ENCODE measurements at places on chromosomes 7 and 10.
A peak's percentile ranks its signal among the peaks of the same experiment; 100 is the strongest.

GRCh38 chr7:125636320-125636962 lies 706.8 kb upstream of the POT1 start:
- no peak for DNase-seq

DNA sequence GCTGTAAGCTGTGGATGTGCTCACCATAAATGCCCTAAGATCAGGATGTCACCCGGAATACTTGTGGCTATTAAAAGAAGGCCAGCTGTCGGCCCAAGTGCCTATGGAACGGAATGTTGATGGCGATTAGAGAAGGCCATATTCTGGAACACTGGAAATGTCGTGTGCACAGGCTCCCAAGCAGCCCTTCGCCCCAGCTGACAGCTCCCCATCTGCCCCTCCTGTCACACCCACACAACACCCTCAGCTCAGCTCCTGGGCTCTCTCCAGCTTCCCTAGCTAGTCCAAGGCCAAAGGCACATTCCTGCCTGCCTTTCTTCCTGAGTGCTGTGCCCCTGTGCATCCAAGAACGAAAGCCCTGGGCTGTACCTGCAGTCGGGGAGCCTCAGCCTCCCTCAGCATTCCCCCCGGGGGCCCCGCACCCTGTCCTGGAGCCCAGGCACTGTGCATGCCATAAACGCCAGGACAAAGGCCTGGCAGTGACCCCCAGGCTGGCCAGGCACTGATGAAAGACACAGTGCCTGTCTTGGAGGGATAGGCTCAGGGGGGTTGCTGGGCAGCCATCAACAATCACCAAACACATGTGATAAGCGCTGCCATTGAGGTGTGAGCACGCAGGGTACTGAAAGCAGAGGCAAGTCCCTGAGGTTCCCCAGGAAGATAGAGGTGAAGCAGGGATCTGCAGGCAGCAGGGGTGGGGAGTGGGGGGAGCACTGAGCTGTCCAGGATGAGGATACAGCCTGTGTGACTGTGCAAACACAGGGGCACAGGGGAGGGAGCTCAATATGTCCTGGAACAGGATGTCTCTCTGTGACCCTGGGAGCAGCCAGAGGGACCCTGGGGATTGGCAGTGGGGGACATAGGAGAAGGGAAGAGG lies 3.7 kb upstream of the LDB3 start:
- no peak for DNase-seq

GRCh38 chr7:18901351-18901750 lies 216.1 kb downstream of the TWIST1 start:
- no peak for DNase-seq

DNA sequence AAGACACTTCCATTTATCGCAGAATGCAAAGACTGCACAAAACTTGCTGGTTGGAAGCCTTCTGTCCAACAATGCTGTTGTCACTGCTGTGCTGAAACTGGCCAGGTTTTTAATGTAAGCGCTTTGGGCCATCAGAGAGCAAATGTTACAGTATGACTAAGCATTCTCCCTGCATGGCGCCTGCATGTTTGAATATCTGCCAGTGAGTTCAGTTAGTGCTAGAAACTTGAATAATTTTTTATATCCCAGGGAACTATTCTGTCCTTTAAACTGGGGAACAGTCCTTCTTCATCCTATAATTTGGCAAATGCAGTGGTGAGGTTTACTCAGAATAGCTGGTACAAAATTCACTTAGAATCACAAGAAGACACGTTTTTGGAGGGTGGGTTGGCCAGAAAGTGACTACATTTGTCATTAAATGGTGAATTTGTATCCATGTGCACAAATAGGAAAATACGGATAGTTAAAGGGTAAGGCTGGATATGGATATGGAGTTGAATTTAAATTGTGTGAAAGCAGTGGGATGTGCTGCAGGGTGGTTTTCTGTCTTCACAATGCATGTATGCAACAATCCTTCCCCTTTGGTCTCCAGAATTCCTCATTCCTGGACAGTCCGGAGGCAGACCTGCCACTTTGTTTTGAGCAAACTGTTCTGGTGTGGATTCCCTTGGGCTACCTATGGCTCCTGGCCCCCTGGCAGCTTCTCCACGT lies 1.7 kb downstream of the ABCC2 start:
- no peak for DNase-seq

DNA sequence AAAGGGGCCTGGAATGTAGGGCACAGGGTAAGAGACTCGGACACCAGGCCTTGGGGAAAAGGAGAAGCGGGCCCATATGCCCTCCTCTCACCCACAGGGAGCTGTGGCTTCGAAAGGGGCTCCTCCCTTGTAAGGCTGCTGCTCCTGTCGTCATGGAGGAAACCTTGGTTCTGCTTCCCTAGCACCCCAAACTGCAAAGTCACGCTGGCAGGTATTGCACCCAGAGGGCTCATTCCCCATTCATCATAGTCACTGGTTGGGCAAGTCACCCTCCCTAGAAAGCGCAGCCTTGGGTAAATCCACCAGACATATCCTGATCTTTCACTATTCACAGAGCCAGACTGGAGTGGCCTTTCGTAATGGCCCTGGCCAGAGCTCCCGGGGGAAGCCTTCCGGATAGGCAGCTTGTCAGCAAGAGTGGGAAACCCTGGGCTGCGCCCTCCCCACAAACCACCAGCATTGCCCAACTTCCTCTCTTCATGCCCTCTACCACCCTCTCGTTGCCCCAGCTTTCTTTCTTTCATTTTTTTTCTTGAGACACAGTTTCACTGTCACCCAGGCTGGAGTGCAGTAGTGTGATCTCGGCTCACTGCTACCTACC lies 121.0 kb downstream of the HIP1 start:
- no peak for DNase-seq

DNA sequence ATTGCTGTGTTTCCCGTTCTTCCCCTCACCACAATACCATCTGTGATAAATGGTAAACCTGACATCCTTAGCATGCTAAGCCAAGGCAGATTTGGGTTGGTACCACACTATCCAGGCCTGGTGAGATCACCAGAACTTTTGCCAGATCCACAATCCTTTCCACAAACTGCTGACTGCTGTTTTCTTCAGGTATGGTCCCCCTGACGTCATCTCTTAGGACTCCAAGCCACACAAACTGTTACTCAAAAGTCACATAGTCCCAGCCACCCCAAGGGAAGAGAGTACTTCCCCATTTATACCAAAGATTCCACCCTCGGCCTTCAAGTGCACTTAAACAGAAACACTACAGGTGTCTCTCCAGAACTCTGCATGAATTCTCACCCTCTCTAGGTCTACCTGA lies 34.8 kb downstream of the SLC25A13 start:
- DNase-seq: no peak

DNA sequence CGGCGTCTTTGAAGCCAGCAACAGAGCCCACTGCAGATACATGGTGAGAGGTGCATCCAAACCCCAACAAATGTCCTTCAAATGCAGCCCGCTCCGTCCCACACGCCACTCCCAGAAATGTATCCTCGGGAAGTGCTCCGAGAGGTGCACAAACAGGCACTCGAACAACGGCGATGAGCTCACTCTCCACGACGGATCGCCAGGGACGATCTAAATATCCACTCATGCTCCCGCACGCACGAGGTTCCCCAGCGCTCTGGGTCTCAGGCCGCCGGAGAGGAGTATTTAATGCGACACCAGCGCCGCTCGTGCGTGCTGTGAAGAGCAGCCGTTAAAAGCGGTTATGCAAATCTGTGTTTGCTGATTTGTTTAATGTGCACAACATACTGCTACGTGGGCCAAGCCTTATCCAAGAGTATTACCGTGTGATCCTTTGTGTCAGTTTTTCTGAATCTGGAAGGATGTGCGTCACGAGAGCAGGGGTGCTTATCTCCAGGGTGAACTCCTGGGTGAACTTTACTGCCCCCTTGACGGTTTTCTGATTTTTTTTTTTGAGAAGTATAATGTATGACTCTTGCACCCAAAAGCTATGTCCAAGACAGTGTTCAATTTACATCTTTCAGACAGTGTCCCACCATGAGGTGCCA lies 48.5 kb upstream of the PPP2R2D start:
- DNase-seq: no peak

DNA sequence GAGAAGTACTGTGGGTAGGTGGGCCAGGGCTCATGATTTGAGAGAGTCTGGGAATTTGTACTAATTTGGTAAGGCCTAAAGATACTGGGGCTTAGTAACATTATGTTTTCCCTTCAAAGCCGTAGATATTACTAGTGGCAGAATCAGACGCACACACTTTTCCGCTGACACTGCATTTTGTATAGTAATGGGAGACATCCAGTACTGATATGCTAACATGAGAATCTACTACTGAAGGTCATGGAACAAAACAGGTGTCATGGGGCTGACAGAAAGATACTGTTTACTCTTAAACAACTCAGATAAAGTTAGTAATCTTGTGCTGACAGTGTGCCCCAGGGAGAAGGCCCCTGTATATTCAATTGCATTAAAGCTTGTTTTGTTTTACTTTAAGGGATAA lies 11.1 kb upstream of the GIMAP7 start:
- DNase-seq: no peak

GRCh38 chr10:60629332-60629731 lies 148.9 kb upstream of the CDK1 start:
- no peak for DNase-seq

- DNase-seq: no peak
Measured at GRCh38 chr7:94511718-94512117, 2.1 kb downstream of the CASD1 start.

GRCh38 chr10:71438761-71439160 lies 42.0 kb downstream of the CDH23 start:
- peak; percentile 46 for DNase-seq

DNA sequence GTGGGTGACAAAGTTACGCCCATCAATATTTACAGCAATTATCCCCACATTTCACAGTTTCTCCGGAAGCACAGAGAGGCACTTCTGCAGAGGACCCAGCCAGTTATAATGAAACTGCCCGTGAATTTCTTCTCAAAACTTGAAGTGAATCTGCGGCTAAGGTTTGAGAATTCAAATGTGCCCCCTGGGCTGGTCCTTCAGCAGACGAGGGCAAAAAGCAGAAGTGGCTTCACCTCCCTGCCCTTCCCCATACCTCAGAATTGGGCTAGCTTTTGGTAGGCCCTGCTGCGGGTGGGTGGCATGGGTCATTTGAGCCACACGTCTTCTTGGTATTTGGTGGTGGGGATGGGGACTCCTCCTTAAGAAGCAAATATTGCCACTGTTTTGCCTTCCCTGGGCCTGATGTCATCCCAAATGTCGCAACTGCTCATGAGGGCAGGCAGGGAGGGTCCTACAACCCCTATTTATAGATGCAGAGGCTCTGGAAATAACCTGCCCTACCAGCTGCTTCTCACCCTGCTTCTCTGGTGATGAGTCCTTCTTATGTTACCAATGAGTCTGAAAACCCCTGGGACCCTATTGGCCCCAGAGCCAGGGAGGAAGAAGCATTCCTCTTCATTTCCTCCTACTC lies 16.6 kb upstream of the WDFY4 start:
- DNase-seq: no peak

GRCh38 chr10:10663622-10664021 lies 354.1 kb upstream of the CELF2 start:
- no peak for DNase-seq

DNA sequence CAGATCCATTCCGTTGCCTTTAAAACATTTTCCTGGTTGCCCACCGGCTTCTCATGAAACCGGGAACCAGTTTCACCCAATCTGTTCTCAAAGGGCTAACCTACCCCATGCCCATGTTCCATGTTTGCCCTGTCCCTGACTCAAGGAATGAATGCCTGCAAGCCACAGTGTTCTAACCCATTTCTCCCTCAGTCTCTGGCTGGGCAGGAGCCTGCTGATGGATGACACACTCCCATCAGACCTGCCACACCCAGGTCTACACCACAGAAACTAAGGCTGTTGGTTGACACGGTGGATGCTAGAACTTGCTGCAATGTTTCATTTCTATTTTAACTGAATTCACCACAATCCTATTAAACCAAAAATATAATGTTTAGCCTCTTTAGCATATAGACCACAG lies 15.6 kb downstream of the CLRN3 start:
- DNase-seq: no peak

DNA sequence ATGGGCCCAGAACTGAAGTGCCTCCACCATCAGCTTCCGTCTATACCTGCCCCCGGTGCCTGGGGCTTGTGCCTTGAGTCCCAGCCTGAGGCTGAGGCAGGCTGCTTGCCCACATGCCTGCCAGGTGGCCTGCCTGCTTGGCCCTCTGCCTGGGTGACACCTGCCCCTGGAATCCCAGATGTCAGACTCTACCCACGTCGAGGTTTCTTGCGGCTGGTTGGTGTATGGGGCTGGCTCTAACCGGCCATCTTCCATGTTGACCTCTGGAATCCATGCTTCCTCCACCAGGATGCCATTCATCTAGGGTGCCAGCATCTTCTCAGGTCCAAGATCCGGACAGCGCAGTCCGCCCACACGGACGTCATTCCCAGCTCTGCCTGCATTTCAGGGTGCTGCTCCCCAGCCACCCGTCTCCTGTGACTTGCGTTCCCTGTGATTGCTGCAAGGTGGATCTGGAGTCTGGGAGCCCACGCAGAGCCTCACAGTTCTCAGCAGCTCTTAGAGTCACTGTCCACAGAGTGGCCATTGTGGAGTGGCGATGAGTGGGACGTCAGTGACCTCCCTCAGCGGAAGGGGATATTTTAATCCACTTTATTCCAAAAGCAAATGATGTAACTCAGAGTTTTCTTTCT lies 298.1 kb downstream of the TCERG1L start:
- DNase-seq: peak; percentile 58

GRCh38 chr7:24968165-24968564 lies 11.8 kb downstream of the OSBPL3 start:
- no peak for DNase-seq

DNA sequence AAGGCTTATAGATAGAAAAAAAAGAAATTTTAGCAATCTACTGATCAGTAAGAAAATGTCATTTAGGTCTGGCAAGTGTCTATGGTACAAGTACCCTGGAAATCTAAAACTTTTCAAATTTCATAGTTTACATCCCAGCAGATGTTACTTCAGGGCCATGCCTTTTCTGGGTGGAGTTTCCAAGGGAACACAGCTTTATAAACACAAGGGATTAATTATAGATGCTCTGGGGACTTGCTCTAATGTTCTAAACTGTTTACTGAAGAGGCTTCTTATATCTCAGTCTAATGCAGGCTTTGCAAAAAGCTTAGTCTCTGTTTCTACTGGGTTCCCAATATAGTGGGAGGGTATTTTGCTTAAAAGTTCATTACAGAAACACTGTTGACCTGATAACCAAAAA lies 3.1 kb downstream of the CD36 start:
- DNase-seq: no peak

GRCh38 chr7:133753513-133753912 lies 373.6 kb upstream of the LRGUK start:
- no peak for DNase-seq

DNA sequence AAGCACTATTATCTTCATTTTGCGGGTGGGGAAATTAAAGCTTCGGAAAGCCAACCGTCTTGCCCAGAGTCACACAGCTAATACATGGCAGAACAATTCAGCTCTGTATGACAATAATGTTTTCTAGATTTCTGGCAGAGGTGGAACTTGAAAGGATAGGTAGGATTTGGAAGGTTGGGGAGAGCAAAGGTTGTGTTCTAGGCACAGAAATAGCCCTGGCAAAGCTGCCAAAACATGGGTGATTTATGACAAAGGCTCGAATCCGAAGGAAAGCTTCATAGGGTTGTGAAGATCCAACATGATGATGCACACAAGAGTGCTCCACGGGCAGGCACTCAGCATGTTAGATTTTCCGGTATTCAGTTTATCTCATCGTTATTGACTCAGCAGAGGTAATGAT lies 19.2 kb downstream of the PDCD11 start:
- DNase-seq: no peak

Measured in left forelimb (tissue), 1 donor.